Activated naive CD4-positive, alpha-beta T cell treated with Interleukin-2 at 50 U/mL for 16 hours (primary cell): ENCODE measurements at places on chromosomes 12 and 14.

DNA sequence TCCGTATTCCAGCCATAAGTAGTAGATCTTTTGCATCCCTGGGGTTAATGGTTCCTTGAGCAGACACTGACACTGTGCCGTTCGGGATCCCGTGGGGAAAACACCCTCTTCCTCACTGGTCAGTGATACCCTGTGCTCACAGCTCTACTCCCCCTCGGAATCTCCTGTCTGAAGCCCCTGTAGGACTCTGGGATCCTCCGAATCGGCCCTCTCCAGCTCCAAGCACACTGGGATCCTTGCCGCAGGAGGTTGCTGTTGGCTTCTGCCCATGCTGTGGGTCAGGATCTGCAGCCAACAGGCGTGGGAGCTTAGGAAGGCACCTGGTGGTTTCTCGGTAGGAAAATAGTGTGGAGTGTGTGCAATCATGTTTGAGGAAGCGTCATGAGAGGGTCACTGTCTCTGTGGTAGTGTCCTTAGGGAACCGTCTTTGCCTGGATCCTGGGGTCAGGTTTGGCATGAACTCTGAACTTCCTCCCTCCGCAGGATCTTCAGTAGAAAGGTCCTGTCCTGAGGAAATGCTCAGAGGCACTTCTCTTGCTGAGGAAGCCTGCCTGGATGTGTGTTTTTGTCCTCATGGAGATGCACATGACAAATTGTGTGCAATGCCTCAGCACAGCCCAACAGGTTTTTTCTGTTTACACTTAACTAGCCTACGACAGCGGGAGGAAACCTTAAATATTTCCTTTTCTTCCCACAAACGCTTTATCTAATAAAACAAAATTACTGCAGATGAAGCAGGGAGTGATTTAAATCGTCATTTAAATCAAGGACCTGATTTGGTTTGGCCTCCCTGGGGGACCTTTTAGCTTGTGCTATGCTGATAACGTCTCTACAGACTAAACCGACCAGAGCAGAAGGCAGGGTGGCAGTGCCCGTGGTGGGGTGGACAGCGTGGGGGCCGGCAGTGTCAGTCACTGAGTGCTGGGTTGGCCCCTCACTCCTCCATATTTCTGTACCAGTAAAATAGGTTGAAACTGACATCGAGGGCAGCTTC is 18.7 kb downstream of the FBXL14 start:
- no peak for DNase-seq

GRCh38 chr14:89858089-89858488 is 96.4 kb downstream of the EFCAB11 start:
- no peak for DNase-seq

- no peak for DNase-seq
Measured at GRCh38 chr14:70664698-70665447, 23.2 kb downstream of the TTC9 start.

DNA sequence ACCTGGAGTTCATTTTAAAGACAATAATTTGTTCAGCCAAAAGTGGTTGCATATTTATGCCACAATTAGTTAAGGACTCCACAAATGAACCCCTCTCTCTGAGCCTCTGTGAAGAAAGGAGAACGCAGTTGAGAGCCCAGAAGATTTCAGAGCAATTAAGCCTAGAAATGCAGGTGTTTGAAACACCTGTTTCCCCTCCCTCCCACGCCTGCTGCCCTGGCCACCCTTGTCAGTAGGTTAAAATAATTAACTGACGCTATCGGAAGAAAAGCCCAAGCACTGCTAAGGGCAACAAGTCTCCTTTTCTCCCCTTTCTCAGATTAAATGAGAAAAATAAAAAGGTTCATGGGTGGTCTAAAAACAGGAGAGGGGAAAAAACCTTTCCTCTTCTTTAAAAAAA is 99.2 kb downstream of the PPM1A start:
- no peak for DNase-seq

DNA sequence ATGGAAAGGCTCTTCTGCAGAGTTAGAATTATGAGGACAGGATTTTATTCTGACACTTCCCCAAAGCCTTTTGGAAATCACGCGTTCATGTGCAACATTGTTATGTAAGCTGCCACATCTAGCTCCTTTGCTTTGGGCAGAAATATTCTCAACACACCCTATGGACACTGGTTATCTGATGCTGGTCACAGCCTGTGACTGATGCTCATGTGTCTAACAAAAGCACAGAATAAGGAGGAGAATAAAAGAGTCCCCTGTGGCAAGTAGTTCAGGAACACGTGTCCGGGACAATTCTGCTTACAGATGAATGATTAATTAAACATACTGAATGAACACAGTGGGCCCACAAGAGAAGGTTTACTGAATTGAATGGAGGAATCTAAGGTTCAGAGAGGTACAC is 22.1 kb downstream of the FOXN3 start:
- DNase-seq: no peak

- peak; percentile 7 for DNase-seq
Measured at GRCh38 chr14:63474111-63474510, 69.1 kb downstream of the PPP2R5E start.

DNA sequence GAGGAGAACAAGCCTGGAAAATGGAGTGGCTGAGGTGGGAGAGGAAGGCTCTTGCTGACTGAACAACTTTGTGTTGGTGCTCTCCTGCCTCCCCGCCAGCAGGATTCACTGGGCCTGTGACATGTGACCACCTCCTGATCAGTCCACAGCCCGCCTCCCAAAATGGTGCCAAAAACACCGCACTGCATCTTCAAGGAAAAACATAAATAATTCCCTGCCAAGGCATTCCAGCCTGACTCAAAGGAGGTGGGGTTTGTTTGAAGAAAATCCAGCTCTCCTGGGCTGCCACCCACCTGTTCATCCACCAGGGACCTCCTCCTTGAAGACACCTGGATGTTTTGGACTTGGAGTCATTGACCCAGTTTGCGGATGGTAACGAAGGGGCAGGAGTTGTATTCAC is 83.8 kb upstream of the PIWIL1 start:
- DNase-seq: no peak
